Left hindlimb (tissue), 1 donor: ENCODE measurements at places on chromosomes 13 and 19.

- no peak for DNase-seq
These were observed 41.0 kb downstream of the RAP2A start for GRCh38 chr13:97475011-97475410.

- DNase-seq: no peak
These were observed 6.7 kb downstream of the TPT1 start for GRCh38 chr13:45333977-45334922.

- no peak for DNase-seq
These were observed 8.6 kb upstream of the ZNF283 start for GRCh38 chr19:43818500-43818899.

- peak; percentile 55 for DNase-seq
These were observed 70.6 kb downstream of the HSPH1 start for GRCh38 chr13:31090961-31091624.

DNA sequence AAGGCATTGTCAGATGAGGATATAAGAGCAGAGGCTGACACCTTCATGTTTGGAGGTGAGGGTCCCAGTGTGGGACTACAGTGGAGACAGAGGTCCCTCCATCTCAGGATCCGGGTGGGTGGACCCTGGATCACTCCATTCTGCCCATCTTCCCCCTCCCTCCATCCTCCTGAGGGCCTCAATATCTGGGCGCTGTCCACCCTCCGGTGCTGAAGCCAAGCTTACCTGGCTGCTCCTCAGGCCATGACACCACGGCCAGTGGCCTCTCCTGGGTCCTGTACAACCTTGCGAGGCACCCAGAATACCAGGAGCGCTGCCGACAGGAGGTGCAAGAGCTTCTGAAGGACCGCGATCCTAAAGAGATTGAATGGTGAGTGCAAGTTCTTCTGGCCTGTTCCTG, 11.9 kb downstream of the CYP4F12 start:
- DNase-seq: no peak

GRCh38 chr19:750640-751423, at the start of gene MISP:
MISP (plus strand) TSS chr19:751112; CDS start chr19:756947, 5,835 bp downstream.
- DNase-seq: no peak

DNA sequence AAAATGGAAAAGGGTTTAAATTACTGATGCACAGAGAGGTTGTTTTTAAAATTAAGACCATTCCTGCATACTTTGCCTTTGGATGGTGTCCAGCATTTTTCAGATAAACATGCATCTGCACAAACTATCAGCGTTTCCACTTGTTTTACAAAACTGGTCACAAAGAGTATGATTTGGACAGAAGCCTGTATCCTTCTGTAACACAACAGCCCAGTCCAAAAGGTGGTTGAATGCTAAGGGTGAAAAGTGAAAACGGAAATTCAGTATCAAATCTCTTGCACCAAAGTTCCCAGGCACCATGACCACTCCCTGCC, 21.7 kb upstream of the DOCK9 start:
- no peak for DNase-seq

DNA sequence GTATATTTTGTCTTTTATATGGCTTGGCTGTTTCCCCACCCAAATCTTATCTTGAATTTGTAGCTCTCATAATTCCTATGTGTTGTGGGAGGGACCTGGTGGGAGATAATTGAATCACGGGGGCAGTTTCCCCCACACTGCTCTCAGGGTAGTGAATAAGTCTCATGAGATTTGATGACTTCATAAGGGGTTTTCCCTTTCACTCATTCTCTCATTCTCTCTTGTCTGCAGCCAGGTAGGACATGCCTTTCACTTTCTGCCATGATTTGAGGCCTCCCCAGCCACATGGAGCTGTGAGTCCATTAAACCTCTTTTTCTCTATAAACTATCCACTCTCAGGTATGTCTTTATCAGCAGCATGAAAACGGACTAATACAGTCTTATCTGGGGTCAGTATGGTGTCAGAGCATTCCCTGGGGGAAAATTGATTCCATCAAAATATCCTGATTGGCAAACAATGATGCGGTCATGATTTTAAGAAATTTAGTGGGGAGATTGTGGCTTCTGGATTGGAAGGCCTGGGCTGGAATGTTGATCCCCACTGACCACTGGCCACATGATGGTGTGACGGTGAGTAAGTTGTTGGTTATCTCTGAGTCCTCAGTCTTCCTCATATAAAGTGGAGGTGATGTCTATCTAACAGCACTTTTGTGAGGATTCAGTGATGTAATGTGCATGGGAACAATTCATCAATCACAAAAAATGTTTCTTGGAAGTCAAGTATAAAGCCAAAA, 27.5 kb upstream of the ANKRD10 start:
- DNase-seq: no peak

DNA sequence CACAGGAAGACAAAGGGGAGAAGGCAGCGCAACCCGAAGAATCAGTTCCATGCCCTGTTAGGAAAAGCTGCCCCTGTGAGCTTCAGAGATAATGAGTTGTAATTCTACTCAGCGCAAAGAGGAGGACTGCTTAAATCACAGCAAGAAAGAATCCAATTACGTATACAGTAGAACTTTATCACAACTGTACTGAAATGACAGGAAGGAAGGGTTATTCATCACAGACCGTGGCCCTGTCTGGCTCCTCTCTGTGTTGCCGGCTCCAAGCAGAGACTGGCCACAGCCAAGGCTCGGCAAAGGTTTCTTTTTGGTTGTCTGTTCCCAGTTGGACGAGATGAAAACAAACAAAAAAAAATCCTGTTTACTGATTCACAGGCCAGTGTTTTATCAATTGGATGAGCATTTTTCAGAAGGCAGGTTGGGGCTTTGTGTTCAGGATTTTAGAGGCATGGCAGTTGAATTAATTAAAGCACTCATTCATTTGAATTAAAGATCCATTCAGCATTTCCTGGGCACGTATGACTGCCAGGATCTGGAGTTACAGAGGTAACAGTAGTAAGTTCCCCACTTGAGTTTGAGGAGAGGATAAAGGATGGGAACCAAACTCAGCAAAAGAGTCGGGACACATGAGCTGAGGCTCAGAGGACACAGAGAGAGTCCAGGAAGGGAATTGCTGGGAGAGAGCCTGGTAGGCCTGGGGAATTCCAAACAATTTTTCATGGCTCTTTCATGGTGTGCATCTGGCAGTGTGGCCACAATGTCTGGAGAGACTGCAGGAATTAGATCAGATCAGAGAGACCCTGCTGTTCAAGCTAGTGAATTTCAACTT, 341.0 kb downstream of the DNAJC15 start:
- DNase-seq: peak; percentile 50
